ENCODE measurements at places on chromosomes 11 and 22.

DNA sequence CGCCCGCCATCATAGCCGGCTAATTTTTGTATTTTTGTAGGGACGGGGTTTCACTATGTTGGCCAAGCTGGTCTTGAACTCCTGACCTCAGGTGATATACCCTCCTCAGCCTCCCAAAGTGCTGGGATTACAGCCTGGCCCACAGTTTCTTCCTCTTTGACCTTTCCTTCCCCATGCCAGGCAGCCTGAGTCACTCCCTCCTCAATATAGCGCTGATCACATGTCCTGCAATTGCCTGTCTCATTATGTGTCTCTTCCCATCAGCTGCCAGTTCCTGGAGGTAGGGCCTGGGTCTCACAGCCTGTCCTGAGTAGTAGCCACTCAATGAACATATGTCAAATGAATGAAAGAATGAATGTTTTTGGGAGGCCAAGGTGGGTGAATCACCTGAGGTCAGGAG is 43.0 kb upstream of the CCDC134 start:
- DNase-seq = no peak

DNA sequence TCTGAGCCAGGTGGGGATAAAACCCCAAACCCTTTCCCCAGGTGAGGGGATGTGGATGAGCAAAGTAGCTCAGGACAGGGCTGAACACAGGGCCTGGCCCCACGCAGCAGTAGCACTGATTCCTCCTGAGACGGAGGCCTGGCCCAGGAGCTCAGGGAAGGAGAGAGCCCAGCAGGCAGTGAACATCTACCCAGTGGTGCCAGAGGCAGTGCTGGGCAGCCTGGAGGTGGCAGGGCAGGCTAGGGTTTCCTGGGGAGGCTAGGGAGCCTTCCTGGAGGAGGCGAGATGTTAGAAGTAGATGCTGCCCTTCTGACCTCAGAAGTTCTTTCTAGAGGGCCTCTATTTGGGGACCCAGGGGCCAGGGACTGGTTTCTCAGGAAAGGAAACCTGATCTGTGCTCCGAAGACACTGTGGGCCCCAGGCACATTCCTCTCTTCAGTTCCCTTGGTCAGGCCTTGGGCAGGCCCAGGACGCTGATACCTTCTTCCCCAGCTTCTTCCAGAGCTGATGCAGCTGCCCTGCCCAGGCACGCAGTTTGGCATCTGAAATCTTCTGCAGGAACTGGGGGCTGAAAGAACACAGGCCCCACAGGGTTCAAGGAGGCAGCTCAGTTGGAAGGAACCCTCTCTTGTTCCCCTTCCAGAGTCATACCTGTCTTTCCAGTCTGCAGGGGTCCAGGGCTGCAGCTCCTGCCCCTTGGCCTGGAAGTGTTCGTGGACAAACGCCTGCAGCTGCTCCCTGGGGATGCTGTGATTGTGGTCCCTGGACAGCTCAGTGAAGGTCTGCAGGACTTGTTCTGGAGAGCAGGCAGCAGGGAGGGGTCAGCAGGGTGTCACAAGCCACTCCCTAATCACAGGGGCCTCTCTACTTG is 16.8 kb downstream of the TREH start:
- no peak for DNase-seq

DNA sequence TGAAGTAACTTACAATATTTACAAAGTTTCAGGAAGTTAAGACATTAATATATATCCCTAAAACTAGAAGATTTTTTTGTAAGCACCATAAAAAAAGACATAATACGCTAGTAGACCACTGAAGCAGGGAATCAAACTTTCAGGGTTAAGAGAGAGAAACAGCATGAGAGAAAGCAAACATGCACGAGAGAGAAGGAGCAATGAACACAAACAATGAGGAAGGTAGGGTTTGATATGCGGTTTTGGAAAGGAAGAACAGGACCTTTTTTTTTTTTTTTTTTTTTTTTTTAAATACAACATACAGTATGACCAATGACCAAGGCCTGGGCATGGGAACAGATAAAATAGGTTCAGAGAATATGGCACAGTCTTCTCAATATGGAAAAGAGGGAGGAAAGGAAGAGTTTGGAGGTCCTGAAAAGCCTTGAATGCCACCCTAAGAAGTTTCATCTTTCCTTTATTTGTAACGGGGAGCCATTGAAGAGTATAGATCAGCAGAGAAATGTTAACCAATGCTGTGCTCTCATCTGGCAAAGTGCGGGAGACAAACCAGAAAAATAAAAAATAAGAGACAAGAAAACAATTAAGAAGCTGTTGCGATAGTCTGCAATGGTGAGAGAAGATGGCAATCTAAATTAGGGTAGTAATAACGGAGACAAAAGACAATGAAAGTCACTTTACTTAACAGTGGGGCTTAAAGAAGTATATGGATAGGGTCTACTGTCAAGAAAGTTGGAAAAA is 101.0 kb downstream of the USP35 start:
- no peak for DNase-seq

GRCh38 chr22:35452351-35452781 is 52.4 kb downstream of the MCM5 start:
- no peak for DNase-seq

DNA sequence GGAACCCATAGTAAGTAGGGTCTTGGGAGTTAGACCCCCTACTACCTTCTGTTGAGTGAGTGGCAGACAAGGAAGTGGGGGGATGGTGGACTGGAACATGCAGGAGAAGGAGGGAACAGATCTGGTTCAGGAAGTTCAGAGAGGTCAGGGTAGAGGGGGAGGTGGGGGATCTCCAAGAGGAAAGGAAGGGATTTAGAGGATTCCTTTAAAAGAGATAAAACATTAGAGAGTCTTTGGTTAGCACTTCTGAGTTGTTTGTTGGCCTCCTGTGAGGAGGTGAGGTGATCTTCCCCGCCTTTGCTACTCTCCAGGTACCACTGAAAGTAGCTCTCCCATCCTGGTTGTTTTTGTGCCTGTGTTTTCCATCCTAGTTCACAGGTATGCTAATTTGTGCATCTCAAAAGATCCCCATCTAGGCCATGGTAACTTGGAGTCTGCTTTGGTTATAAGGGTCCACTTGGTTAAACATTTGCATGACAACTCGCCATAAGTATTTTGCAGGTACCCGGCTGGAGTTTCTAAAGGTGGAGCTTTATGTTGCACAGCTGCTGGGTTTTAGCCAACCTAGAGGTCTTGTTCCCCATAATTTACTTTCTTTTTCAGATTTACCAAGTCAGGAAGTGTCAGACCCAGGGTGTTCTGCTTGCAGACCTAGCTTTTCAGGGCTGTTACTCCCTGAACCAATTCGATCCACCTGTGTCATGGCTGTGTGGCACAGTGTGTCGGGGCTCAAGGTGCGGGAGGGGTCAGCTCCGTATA is 79.3 kb upstream of the SORL1 start:
- peak; percentile 15 for DNase-seq

DNA sequence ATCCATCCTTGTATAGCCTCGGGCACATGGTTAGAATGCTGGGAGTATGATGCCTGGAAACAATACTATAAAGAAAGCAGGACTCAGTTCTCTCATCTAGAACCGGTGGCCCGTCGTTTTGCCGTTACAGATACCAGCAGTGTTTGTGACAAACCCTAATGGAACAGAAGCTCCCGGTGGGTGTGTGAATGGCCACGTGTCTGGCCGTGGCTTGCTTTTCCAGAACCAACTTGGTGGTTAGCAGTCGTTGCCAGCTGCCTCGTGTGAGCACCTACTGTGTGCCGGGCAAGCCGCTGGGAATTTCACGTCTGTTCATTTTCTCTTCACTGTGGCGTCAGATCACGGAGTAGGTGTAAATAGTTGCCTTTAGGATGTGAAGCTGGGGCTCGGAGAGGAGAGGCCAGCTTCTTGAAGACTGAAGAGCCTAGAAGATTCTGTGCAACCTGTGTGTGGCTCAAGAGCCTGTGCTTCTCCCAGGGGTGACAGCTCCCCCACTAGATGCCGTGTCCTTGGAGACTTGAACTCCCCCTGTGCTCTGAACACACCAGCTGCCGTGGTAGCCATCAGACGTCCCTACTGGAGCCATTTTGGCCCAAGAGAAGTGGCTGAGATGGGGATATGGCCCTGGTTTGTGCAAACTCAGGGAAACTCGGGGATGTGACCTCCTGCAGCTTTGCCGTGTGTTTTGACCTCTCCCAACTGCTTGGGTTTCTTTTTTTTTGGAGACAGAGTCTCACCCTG is 57.5 kb upstream of the PPARA start:
- DNase-seq = no peak

DNA sequence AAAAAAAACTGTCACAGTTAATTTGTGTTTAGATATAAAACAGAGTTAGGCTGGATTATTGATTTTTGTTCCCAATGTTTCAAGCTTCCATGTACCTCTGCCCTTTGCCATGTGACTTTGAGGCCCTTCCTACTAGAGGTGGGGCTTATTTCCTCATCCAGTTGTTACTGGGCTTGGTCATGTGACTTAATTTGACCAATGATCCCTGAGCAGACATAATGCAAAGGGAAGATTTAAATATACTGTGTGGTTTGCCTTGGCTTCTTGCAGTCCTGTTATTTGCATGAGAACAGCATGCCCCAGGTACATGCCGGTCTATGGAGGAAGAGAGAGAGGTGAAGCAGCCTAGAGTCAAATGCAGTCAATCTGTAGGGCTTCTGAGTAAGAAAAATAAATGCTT is 347.0 kb downstream of the MIAT start:
- no peak for DNase-seq

GRCh38 chr11:34859496-34859895 is 56.7 kb downstream of the APIP start:
- no peak for DNase-seq

DNA sequence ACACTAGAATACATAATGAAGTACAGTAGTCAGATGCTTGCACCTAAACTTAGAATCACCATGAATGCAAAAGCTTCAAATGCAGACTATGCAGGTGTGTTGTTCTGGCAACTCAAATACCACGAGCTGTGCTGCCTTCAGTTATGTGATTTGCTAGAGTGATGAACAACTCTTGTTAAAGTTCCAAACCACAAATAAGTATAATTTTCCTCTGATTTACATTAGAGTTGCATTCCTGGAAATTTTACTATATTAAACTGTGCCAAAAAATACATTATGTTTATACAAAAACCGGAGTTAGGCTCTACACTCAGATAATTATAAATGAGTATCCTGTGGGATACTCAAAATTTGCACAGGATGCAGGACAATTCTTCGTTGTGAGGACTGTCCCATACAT is 3.0 kb downstream of the TMEM218 start:
- no peak for DNase-seq

- no peak for DNase-seq
Observed at GRCh38 chr22:31520051-31520450, 23.7 kb downstream of the SFI1 start.

DNA sequence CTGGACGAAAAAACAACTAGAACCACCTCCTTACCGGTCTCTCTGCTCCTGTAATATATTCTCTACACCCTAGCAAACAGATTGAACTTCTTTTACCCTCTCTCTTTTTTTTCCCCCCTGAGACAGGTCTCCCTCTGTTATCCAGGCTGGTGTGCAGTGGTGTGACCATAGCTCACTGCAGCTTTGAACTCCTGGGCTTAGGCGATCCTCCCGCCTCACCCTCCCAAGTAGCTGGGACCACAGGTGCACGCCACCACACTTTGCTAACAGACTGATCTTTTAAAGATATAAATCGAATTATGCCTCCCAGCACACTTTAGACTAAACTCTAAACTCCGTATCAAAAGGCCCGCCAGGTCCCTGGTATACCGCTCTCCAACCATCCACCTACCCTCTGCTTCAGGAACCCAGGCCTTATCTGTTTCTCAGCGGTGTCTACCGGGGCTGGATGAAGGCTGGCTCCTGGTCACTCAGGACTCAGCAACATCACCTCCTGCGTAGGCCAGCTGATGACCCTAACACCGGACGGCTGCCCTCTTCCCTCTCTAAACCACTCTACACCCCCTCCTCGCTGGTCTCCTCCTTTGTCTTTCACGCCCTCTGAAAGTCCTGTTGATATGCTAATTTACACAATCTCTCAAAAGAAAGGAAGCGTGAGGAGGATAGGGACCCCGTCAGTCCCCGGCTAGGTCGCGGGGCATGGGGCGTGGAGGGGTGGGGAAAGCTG is 745 bp downstream of the C22orf39 start:
- DNase-seq = no peak

- no peak for DNase-seq
Observed at GRCh38 chr11:64869571-64870175, 8.7 kb downstream of the EHD1 start.

Measured in stimulated activated naive B cell treated with anti-CD40 and anti-IgM and Interleukin-4, amounts not matched to agents 10 μg/mL and 1 μg/mL and 100 μg/mL, for 72 hours (primary cell).